ENCODE measurements at places on chromosomes 1 and 21. TPM values are rescaled to one million over a fixed set of nuclear protein-coding genes. Genes with fewer than 3 reads are reported as not detected.

TMEM200B gene
- 8.7 TPM for total RNA-seq

CFAP74 gene
- total RNA-seq = not detected

CA6 gene
- total RNA-seq = not detected

FCRL1 gene
- total RNA-seq = not detected

PLA2G2A gene
- total RNA-seq = 0.97 TPM

DNA sequence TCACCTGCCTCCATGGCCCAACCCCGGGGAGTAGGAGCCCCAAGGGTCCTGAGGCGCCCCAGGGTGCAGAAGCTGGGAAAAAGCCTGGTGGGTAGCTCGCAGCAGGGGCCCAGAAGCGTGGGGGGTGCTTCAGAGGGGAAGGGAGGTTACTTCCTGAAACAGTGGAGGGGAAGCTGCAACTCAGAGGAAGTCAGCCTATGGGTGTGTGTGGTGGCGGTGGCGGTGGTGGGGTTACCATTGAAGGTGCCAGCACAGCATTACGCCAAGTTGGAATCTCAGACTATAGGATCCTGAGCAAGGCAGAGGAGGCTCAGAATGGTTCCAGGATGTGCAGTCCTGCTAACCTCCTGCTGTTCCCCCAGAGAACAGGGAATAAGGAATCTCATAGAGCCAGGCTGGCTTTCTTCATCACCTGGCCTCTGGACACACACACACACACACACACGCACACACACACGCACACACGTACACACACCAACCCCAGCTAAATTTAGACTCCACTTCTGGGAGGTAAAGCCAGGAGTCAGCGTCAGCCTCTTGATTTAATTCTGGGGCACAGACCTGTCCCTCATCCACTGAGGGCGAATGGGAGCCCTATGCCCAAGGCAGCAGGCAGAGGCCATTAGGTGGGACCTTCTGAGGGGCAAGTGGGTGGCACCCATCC, 1.3 kb downstream of the DENND4B start:
- peak; percentile 37 for DNase-seq

GRCh38 chr1:48644190-48644900, 132.3 kb downstream of the BEND5 start:
- DNase-seq = no peak

GRCh38 chr1:164058198-164058597, 500.8 kb upstream of the PBX1 start:
- no peak for DNase-seq

GRCh38 chr1:100360790-100361510, 8.6 kb downstream of the CDC14A start:
- DNase-seq = no peak

- DNase-seq = no peak
Measured at GRCh38 chr1:201216395-201217085, 25.9 kb downstream of the IGFN1 start.

DNA sequence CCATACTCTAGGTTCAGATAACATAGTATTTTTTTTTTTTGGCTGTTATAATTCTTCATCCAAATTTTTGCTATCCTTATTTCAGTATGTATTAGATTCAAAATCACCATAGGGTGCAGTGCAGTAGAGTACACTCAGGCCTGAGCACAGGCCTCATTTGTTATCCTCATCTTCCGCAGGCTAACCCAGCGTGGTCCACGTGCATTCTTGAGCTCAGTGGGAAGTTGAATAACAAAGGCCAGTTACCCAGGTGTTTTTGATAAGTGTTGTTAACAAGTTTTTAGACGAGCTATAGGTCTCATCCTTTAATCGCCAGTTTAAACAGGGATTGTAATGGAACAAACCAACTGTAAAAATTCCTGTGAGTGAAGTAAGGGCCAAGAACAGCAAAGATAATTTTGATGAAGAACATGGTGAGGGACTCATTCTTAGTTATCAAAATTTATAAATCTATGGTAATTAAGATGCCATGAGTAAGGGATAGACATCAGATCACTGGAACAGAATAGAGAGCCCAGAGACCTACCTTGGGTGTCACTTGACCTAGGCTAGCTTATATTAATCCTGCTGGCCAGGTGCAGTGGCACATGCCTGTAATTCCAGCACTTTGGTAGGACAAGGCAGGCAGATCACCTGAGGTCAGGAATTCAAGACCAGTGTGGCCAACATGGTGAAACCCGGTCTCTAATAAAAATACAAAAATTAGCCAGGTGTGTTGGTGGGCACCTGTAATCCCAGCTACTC, 22.0 kb downstream of the FLVCR1 start:
- DNase-seq = peak; percentile 70

- DNase-seq = peak; percentile 92
Measured at GRCh38 chr1:27643600-27644368, 8.8 kb upstream of the FGR start.

DNA sequence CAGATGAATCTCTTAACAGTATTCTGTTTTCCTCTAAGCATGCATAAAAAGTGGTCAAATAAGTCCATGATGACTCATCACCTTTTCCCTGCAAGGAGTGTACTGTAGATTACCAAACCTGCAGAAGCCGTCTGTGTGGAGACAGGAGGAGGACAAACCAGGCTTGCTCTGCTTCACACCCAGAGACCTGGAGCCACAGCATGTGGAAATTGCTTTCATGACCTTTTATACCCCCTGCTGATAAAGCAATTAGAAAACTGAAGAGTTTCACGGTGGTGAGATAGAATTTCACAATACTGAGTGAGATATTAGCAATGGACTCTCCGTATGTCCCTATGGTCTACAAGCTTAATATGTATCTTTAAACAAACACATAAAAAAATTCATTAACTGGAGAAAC, 9.4 kb downstream of the CORT start:
- no peak for DNase-seq

Data from GM23338 (cell line).